ENCODE measurements at places on chromosomes 2 and 18. TPM values are rescaled to one million over a fixed set of nuclear protein-coding genes. Genes with fewer than 3 reads are reported as not detected.

RHBDD1 gene
- total RNA-seq: 27.3 TPM

GRCh38 chr2:185921048-185921756 lies 182.6 kb downstream of the FSIP2 start:
- H3K4me3 ChIP-seq: no peak overlapping the region
- H3K27me3 ChIP-seq: no peaks in the 10 kb centered on the region
- no peaks in the 10 kb centered on the region for H3K4me1 ChIP-seq

GRCh38 chr2:83615511-83615910 lies 843.6 kb downstream of the SUCLG1 start:
- H3K4me1 ChIP-seq: no peaks in the 10 kb centered on the region
- H3K27me3 ChIP-seq: no peaks in the 10 kb centered on the region
- no peak for DNase-seq
- no peak overlapping the region for H3K4me3 ChIP-seq
- no peaks in the 10 kb centered on the region for H3K36me3 ChIP-seq

DNA sequence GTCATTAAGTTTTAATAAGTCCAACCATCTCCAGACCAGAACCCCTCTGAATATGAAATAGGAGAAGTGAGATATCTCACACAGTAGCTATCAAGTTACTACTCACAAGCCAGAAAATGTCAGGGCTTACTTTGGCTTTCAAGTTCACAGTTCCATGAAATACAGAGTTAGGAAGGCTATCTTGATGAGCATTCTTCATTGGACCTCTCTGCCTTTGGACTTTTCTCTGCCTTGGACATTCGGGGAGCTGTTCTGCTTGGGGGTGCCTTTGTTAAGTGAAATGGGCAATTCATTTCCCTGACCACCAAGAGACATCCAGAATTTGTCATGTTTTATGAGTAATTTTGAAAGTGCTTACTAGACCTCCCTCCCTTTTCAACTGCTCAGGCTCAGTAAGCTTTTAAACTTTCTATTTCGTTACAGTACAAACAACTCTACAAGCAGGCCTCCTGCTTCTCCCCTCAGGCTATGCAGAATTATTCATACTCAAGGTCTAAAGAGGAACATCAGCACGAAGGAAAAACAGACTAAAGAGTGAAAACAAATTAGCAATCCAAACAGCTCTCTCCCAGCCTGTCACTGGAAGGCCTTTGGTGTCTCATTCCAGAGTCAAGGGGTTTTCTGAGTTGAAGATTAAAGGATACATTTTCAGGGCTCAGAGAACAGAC lies 95.3 kb downstream of the MREG start:
- no peaks in the 10 kb centered on the region for H3K27me3 ChIP-seq
- DNase-seq: no peak
- H3K4me1 ChIP-seq: no peaks in the 10 kb centered on the region
- H3K36me3 ChIP-seq: no peaks in the 10 kb centered on the region
- peak overlapping the region; percentile 44 for H3K27ac ChIP-seq
- no peak overlapping the region for H3K4me3 ChIP-seq

FHOD3 gene
- total RNA-seq: 5.6 TPM

DNA sequence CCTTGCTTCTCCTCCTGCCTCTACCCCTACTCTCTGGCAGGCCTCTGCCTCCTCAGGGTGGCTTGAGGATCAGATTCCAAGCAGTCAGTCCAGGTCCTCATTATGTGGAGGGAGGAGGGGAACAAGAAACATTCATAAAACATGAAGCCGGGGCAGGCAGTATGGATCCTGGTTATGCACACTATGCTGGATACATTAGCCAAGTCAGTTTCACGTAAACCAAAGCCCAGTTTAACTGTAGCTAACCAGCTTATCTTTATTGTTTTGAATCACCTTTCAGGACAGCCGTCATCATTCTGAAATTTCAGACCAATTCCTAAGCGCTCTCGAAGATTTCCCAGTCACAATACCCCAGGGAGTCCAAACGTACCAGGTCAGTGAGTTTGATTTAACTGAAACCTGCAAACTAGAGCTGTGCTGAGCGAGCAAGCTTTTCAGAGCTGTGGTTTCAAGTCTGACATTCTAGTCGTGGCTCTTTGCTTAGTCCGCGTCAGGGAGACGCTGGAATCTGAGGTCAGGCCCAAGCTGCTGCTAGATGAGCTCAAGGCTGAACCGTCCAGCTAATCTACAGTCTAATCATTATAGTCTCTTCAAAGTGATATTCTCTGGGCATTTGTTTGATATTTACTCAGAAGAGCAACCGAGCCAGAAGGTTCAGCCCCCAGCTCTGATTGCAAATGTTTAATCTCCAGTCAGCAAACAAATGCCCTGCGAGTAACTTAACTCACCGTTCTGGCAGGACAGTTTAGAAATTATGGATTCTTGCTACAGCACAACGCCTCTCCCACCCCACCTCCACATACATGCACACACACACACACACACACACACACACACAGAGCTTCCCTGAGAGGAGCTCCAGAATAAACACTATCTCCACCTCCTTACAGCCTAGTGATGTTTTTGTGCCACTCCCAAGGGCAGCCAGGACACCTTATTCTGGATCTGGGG lies 63.8 kb upstream of the BZW1 start:
- DNase-seq: no peak
- no peak overlapping the region for H3K4me3 ChIP-seq
- H3K27ac ChIP-seq: no peak overlapping the region

DNA sequence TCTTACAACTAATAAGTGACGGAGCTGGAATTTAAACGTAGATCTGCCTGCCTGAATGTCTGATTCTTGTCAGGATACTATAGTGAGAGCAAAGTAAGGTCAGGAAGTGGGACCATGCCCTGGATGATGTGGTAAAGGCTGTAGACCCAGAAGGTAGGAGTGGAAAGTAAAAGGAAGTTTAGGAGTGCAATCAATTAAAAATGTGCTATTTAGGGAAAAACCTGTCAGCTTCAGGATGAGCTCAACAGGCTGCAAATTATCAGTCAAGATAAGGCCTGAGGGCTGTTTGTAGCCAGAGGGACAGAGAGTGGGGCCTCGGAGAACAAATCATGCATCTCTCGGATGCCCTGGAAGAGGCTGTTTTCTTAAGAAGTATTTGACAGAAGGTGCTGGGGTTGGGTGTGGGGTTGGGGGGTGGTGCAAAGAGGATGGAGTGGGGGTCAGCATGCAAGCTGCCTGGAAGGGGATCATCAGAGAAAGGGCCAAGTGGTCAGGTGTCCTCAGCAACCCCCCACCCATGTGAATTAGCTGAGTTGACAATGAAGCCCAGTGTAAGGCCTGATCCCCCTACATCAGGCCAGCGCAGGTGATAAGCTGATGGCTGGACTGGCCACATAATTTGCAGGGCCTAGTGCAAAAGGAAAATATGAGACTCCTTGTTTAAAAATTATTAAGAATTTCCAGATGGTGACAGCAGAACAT lies 53.2 kb upstream of the MAPRE3 start:
- no peak overlapping the region for H3K4me3 ChIP-seq
- DNase-seq: peak; percentile 65
- H3K4me1 ChIP-seq: no peaks in the 10 kb centered on the region
- H3K27me3 ChIP-seq: no peaks in the 10 kb centered on the region
- H3K36me3 ChIP-seq: no peaks in the 10 kb centered on the region

- H3K36me3 ChIP-seq: no peaks in the 10 kb centered on the region
- peaks cover 3% of the 10 kb centered on the region for H3K4me1 ChIP-seq
- H3K4me3 ChIP-seq: no peak overlapping the region
- no peak for DNase-seq
- no peak overlapping the region for H3K27ac ChIP-seq
Measured at GRCh38 chr2:130831356-130831755, 5.4 kb upstream of the ARHGEF4 start.

- DNase-seq: no peak
- H3K4me3 ChIP-seq: peak overlapping the region; percentile 17
- H3K27me3 ChIP-seq: no peaks in the 10 kb centered on the region
- peaks cover 30% of the 10 kb centered on the region for H3K4me1 ChIP-seq
- H3K27ac ChIP-seq: peak overlapping the region; percentile 45
Measured at GRCh38 chr2:85579266-85579935, 2.0 kb downstream of the VAMP8 start.

DNA sequence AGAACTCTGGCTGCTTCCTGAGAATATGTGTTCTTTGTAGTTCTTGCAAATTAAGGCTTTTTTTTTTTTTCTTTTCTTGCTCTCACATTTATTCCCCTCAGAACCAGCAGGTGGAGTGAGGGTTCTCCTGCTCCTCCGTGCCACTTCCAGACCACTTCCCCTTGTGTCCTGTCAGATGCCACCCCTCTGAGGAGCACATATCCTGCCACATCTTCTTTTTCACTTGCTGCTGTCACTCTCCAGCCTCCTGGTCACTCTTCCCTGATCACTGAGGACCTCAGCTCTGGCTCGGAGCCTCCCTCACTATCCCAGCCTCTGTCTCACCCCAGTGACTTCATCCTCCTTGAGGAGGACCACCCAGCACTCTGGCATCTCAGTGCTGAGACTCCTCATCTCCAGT lies 100.5 kb downstream of the TACR1 start:
- no peak overlapping the region for H3K4me3 ChIP-seq
- DNase-seq: no peak
- H3K4me1 ChIP-seq: no peaks in the 10 kb centered on the region
- no peaks in the 10 kb centered on the region for H3K27me3 ChIP-seq
- no peak overlapping the region for H3K27ac ChIP-seq

DNA sequence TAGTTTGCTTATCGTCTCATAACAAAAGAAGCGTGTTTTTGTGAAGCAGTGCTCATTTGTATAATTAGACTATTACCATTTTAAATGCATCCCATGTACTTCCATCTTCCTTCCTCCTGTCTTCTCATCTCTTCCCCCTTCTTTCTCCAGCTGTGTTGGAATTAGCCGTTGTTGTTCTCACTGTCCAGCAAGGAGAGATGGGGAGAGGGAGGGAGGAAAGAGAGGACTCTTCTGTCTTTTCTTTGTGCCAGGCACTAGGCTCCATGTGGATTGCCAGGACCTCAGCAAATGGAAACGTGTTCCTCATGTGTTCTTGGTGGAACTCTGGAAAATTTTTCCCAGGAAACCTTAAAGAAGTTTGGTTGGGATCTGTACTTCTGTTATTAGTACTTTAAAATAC lies 131.7 kb downstream of the PHLPP1 start:
- no peaks in the 10 kb centered on the region for H3K4me1 ChIP-seq
- no peaks in the 10 kb centered on the region for H3K27me3 ChIP-seq
- no peak overlapping the region for H3K4me3 ChIP-seq
- no peaks in the 10 kb centered on the region for H3K36me3 ChIP-seq
- no peak for DNase-seq
- H3K27ac ChIP-seq: no peak overlapping the region

All from vagina (tissue), 2 donors.